Esophagus squamous epithelium (tissue), 5 donors: ENCODE measurements at places on chromosomes 1 and 21.

- H3K4me1 ChIP-seq = no peaks in the 10 kb centered on the region
- H3K4me3 ChIP-seq = no peak overlapping the region
- no peaks in the 10 kb centered on the region for H3K36me3 ChIP-seq
- H3K27ac ChIP-seq = no peak overlapping the region
- no peaks in the 10 kb centered on the region for H3K27me3 ChIP-seq
These were observed 25.4 kb downstream of the SLC1A7 start for GRCh38 chr1:53116933-53117600.

GRCh38 chr1:941588-942383 lies 17.3 kb downstream of the NOC2L start:
- H3K36me3 ChIP-seq = peaks cover 33% of the 10 kb centered on the region
- H3K27ac ChIP-seq = peak overlapping the region; percentile 40
- peaks cover 29% of the 10 kb centered on the region for H3K4me1 ChIP-seq

GRCh38 chr21:43812139-43812821 lies 22.9 kb downstream of the RRP1 start:
- peak overlapping the region; percentile 77 for H3K27ac ChIP-seq
- H3K36me3 ChIP-seq = no peaks in the 10 kb centered on the region
- H3K27me3 ChIP-seq = no peaks in the 10 kb centered on the region
- peaks cover 54% of the 10 kb centered on the region for H3K4me1 ChIP-seq

GRCh38 chr1:243964915-243965314 lies 86.2 kb upstream of the ZBTB18 start:
- H3K4me1 ChIP-seq = no peaks in the 10 kb centered on the region
- no peak overlapping the region for H3K27ac ChIP-seq
- no peak for DNase-seq
- H3K27me3 ChIP-seq = no peaks in the 10 kb centered on the region
- H3K4me3 ChIP-seq = no peak overlapping the region

GRCh38 chr1:228891272-228892034 lies 156.2 kb downstream of the RHOU start:
- H3K27ac ChIP-seq = no peak overlapping the region
- H3K36me3 ChIP-seq = no peaks in the 10 kb centered on the region
- no peaks in the 10 kb centered on the region for H3K4me1 ChIP-seq
- H3K4me3 ChIP-seq = no peak overlapping the region

DNA sequence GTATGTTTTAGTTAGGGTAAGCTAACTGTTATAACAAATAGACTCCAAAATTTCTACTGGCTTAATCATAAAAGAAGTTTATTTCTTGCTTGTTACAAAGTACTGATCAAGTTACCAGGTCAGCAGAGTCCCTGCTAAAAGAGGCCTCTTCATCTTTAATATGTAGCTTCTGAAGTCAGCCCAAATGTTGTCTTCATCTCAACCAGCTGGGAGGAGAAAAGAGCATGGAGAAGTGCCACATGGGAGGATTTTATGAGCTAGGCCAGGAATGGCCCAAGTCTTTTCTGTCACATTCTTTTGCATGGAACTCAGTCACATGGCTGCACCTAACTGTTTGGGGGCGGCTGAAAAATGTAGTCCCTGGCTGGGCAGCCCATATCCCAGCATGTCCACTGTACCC lies 63.2 kb upstream of the APOBEC4 start:
- no peaks in the 10 kb centered on the region for H3K4me1 ChIP-seq
- DNase-seq = no peak
- no peak overlapping the region for H3K27ac ChIP-seq
- H3K27me3 ChIP-seq = no peaks in the 10 kb centered on the region
- H3K4me3 ChIP-seq = no peak overlapping the region
